ENCODE measurements at places on chromosomes 6 and 20. TPM values are rescaled to one million over a fixed set of nuclear protein-coding genes. Genes with fewer than 3 reads are reported as not detected.

The C20orf204 gene
- total RNA-seq, result 1.7 TPM

The DPPA5 gene
- total RNA-seq, result not detected

The SEL1L2 gene
- not detected for total RNA-seq

The FAM209B gene
- total RNA-seq, result 0.90 TPM

DNA sequence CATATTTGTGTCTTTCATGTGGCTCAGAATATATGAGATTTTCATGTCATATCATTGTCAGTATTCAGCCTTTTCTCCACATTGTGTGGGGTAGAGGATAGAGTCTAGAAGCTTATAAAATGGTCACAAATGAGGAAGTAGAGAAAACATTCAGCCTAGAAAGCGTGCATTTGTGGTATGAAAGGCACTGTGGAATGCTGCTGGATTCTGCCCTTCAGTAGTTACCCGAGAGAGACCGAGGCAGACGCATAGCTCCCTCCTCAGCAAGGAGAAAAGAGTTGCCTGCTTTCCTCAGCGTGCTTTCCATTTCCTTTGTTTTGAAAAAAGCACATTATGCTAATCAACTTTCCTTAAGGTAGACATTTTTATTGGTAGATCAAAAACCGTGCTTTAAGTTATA is 28.7 kb downstream of the MYB start:
- no peaks in the 10 kb centered on the region for H3K4me1 ChIP-seq
- H3K27ac ChIP-seq, result no peak overlapping the region
- no peaks in the 10 kb centered on the region for H3K27me3 ChIP-seq
- H3K4me3 ChIP-seq, result no peak overlapping the region

DNA sequence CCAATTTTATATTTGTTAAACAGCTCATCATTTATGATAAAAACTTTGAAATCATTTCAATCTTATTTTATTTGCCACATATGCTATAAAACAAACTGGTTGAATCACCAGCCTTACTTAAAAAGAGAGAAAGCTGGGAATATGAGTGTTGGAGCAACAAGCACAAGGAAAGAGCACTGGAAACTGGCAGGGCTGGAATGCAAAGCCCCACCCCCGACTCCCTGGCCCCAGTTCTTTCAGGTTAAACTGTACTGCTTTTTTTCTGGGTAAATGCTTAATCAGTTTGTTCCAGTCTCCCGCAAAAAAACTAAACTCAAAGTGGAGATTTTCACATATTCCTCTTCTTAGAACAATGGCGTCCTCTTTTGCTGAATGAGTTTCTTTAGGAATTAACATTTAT is 433.8 kb upstream of the NOX3 start:
- no peak overlapping the region for H3K27ac ChIP-seq
- H3K4me3 ChIP-seq, result no peak overlapping the region
- DNase-seq, result no peak

- DNase-seq, result no peak
- no peaks in the 10 kb centered on the region for H3K36me3 ChIP-seq
- no peaks in the 10 kb centered on the region for H3K4me1 ChIP-seq
- H3K27me3 ChIP-seq, result no peaks in the 10 kb centered on the region
- no peak overlapping the region for H3K4me3 ChIP-seq
Observed at GRCh38 chr20:43748274-43748673, 21.5 kb upstream of the GTSF1L start.

DNA sequence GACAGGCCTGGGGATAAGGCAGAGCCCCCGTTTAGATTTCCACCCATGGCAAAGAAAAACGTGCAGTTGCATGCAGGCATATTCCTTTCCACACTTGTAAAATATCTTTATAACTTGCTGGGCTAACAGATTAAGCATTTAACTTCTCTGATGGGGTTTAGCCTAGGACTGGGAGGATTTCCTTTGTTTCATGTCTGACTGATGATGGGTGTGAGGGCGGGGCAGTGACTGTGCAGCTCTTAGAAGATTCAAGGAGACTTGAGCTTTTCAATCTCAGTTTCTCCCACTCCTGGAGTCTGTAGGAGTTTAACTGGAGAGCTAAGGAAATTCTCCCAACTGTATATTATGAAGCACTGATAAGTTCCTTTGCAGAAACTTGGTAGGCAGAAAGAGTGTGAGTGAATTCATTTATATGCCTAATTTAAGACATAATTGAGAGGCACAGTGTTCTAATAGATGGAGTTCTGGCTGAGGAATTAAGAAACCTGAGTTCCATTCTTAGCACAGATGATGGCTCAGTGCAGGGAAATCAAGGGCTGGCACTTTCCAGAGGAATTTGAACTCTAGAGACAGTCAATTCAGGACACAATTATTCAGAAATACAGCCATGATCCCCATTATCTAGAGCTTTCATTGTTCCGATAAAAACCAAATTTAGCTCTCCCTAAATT is 214.6 kb upstream of the CNR1 start:
- H3K4me3 ChIP-seq, result no peak overlapping the region
- no peaks in the 10 kb centered on the region for H3K36me3 ChIP-seq
- no peaks in the 10 kb centered on the region for H3K27me3 ChIP-seq
- peaks cover 2% of the 10 kb centered on the region for H3K4me1 ChIP-seq

GRCh38 chr6:157962601-157963302 is 18.9 kb upstream of the SYNJ2 start:
- H3K27me3 ChIP-seq, result no peaks in the 10 kb centered on the region
- H3K4me3 ChIP-seq, result no peak overlapping the region
- H3K27ac ChIP-seq, result no peak overlapping the region
- no peaks in the 10 kb centered on the region for H3K4me1 ChIP-seq
- DNase-seq, result no peak

DNA sequence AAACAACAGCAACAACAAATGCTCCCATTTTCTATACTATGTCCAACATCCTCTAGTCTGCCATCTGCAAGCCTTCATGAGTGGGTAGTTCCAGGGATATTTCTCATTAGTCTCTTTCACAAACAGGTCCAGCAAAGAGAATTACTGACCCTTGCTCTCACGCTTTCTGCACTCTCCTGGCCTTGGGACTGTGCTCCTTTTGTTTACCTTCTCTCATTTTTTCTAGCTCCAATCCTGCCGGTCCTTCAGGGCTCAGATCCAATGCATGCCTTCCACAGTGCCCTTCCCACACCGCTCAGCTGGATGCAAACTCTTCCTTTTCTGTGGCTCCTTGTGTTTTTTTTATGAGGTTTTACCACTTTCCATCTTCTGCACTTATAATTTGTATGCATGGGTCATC is 47.2 kb downstream of the ADTRP start:
- no peak overlapping the region for H3K4me3 ChIP-seq
- DNase-seq, result no peak
- no peaks in the 10 kb centered on the region for H3K4me1 ChIP-seq
- no peaks in the 10 kb centered on the region for H3K27me3 ChIP-seq
- no peak overlapping the region for H3K27ac ChIP-seq

- no peak for DNase-seq
- H3K36me3 ChIP-seq, result no peaks in the 10 kb centered on the region
- no peaks in the 10 kb centered on the region for H3K27me3 ChIP-seq
- H3K27ac ChIP-seq, result no peak overlapping the region
Observed at GRCh38 chr6:5869676-5870075, 137.0 kb downstream of the NRN1 start.

DNA sequence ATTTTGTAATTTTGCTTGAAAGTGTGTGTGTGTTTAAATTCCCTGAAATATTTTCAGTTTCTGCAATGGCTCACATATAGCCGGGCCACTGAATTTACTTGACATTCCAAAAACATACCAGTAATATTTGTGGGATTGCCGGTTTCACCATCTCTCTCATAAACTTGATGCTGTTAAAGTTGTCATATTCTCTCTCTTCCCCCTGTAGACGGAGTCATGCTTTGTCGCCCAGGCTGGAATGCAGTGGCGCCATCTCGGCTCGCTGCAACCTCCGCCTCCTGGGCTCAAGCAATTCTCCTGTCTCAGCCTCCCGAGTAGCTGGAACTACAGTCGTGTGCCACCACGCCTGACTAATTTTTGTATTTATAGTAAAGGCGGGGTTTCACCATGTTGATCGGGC is 122.1 kb downstream of the TIAM2 start:
- no peak for DNase-seq
- H3K36me3 ChIP-seq, result no peaks in the 10 kb centered on the region
- H3K4me1 ChIP-seq, result peaks cover 5% of the 10 kb centered on the region
- no peak overlapping the region for H3K4me3 ChIP-seq
- no peak overlapping the region for H3K27ac ChIP-seq
- H3K27me3 ChIP-seq, result no peaks in the 10 kb centered on the region

- no peaks in the 10 kb centered on the region for H3K36me3 ChIP-seq
- no peak for DNase-seq
- H3K4me1 ChIP-seq, result no peaks in the 10 kb centered on the region
- no peak overlapping the region for H3K4me3 ChIP-seq
Observed at GRCh38 chr6:44512868-44513741, 125.6 kb downstream of the CDC5L start.

DNA sequence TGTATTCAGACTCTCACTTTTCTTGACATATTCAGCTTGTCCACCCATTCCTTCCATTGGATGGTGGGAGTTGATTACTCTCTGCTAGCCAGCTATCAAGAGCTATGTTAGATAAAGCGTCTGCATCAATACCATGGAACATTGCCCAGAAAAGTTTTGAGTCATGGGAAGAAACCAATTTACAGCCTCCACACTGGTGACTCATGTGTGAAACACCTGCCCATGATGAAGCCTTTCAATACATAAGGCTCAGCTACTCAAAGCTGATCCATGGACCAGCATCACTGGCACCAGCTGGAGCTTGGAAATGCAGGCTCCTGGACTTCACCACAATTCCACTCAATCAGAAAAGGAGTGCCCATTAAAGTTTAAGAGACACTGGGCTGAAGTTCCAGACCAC is 16.1 kb downstream of the PLA2G7 start:
- H3K36me3 ChIP-seq, result no peaks in the 10 kb centered on the region
- no peak for DNase-seq
- no peak overlapping the region for H3K4me3 ChIP-seq
- H3K27ac ChIP-seq, result no peak overlapping the region

DNA sequence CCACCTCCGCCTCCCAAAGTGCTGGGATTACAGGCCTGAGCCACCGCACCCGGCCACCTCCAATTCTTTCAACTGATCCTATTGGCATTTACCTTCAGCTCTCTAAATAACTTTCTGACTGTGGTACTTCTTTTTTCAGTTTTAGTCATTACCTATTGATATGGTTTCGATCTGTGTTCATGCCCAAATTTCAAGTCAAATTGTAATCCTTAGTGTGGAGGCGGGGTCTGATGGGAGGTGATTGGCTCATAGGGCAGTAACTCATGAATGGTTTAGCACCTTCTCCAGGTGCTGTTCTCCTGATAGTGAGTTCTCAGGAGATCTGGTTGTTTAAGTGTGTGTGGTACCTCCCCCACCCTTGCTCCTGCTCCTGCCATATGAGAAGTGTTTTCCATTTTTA is 140.9 kb downstream of the LPA start:
- no peaks in the 10 kb centered on the region for H3K4me1 ChIP-seq
- no peak overlapping the region for H3K4me3 ChIP-seq
- H3K27me3 ChIP-seq, result no peaks in the 10 kb centered on the region

DNA sequence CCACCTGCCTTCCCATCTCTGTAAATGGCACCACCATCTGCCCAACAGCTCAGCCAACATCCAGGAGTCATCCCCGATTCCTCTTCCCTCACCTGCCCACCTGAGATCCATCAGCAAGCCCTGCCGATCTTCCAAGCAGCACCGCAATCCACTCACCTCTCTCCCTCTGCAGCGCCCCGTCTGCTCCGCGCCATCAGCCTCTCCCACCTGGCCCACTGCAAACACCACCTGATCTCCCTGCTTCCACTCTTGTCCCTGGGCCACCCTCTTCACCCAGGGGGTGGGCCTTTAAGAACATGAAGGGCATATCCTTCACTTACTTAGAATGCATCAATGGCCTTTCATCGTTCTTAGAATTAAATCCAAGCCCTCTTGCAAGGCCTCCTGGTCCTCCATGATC is 457.3 kb upstream of the SULF2 start:
- no peak overlapping the region for H3K4me3 ChIP-seq
- no peaks in the 10 kb centered on the region for H3K4me1 ChIP-seq
- H3K36me3 ChIP-seq, result no peaks in the 10 kb centered on the region
- no peak for DNase-seq
- no peaks in the 10 kb centered on the region for H3K27me3 ChIP-seq

GRCh38 chr6:126807876-126808275 is 310.6 kb upstream of the RSPO3 start:
- H3K4me1 ChIP-seq, result no peaks in the 10 kb centered on the region
- H3K4me3 ChIP-seq, result no peak overlapping the region
- no peak overlapping the region for H3K27ac ChIP-seq
- no peaks in the 10 kb centered on the region for H3K36me3 ChIP-seq
- no peaks in the 10 kb centered on the region for H3K27me3 ChIP-seq

- no peaks in the 10 kb centered on the region for H3K27me3 ChIP-seq
- H3K4me1 ChIP-seq, result no peaks in the 10 kb centered on the region
- no peak for DNase-seq
- no peak overlapping the region for H3K27ac ChIP-seq
- no peaks in the 10 kb centered on the region for H3K36me3 ChIP-seq
Observed at GRCh38 chr6:113067612-113068275, 720.6 kb downstream of the RFPL4B start.

DNA sequence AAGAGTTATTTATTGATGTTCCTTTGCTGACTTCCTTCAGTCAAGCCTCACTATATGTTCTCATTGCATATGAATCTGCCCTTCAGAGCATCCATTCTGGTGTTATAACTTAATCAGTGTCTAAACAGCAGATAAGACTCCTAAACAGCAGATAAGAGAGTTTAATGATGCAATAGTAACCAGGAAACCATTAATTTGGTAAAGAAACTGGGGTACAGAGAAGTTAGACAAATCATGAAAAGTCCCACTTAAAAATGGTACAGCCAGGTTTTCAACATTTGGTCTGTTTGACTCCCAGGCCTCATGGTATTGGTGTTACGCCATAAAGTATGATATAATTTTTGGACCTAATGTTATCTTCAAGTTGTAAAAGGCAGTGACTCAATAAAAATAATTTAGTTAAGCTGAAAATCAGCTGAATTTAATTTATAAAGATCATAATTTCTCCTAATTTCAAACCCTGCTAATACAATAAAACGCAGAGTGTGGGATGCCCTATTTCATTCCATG is 127.4 kb upstream of the DST start:
- H3K4me3 ChIP-seq, result no peak overlapping the region
- H3K36me3 ChIP-seq, result no peaks in the 10 kb centered on the region
- no peaks in the 10 kb centered on the region for H3K27me3 ChIP-seq
- no peak for DNase-seq
- H3K4me1 ChIP-seq, result no peaks in the 10 kb centered on the region

DNA sequence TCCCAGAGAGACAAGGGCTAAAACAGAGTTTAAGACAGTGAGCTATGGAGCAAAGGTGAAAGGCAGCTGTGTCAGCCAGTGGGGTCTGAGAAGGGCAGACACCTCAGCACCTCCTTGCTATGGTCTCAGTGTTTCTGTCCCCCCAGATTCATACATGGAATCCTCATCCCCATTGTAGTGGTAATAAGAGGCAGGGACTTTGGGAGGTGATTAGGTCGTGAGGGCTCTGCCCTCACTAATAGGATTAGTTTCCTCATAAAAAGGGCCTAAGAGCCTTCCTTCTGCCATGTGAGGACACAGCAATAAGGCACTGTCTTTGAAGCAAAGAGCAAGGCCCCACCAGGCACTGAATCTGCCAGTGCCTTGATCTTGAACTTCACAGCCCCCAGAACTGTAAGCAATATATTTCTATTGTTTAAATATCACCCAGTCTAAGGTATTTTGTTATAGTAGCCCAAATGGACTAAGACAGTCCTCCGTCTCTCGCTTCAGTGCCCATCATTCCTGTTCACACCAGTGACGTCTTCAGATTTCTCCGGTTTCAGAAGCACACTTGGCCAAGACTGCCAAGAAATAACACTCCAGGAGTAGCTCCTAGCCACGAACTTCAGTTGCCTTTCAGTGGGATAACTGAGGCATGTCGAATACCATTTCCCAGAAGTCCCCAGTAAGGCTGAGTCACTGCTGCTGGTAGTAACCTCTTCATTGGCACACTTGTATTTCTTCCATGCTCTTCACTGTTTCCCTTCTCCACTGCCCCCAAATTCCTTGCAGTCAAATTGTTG is 32.8 kb downstream of the SLC13A3 start:
- H3K27me3 ChIP-seq, result no peaks in the 10 kb centered on the region
- H3K36me3 ChIP-seq, result no peaks in the 10 kb centered on the region
- H3K27ac ChIP-seq, result no peak overlapping the region
- no peaks in the 10 kb centered on the region for H3K4me1 ChIP-seq
